ENCODE measurements at places on chromosomes 12 and 14.

- DNase-seq: no peak
Measured at GRCh38 chr14:91356181-91356763, 61.3 kb downstream of the CCDC88C start.

DNA sequence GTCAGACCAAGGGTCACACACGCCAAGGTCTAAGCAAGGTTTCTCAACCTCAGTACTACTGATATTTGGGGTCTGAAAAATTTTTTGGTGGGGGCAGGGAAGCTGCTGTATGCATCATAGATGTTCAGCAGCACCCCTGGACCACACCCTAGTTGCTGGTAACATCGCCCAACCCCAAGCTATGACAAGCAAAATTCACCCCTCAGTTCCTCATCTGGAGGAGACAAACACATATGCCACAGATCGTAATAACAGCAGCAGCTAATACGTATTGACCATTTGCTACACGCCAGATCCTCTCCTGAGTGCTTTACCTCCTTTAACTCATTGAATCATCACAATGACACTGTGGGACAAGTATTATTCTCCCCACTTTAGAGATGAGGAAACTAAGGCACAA is 46.4 kb downstream of the ACTN1 start:
- DNase-seq: no peak

DNA sequence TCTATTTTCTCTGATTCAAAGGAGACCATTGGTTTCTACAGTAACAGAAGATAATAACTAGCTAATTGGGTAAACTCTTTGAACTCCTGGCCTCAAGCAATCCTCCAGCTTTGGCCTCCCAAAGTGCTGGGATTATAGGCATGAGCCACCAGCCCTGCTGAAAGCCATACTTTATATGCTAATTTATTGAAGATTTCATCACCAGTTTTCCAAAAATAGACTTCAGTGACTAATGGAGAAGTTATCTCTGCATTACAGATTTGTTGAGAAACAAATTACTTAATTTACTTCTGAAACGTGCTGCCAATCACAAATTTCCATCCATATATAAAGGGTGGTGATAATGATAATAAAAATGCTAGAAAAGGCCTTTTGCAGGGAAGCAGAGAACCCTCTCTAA is 1758.1 kb upstream of the SEL1L start:
- DNase-seq: no peak

DNA sequence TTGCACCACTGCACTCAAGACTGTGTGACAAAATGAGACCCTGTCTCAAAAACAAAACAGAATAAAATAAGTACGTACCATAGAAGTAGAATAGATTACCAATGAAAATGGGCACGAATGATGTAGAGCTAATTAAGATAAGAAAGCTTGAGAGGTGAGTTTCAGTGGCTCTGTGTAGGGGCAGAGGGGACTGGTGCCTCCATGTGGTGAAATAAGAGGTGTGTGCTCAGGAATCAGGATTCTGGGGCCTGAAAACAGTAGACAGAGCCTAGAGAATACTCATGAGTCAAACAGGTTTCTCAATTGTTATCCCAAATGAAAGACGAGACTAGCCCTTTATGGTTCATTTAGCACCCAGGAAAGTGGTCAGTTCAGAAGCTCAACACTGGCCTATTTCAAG is 1145.1 kb downstream of the FLRT2 start:
- DNase-seq: no peak

DNA sequence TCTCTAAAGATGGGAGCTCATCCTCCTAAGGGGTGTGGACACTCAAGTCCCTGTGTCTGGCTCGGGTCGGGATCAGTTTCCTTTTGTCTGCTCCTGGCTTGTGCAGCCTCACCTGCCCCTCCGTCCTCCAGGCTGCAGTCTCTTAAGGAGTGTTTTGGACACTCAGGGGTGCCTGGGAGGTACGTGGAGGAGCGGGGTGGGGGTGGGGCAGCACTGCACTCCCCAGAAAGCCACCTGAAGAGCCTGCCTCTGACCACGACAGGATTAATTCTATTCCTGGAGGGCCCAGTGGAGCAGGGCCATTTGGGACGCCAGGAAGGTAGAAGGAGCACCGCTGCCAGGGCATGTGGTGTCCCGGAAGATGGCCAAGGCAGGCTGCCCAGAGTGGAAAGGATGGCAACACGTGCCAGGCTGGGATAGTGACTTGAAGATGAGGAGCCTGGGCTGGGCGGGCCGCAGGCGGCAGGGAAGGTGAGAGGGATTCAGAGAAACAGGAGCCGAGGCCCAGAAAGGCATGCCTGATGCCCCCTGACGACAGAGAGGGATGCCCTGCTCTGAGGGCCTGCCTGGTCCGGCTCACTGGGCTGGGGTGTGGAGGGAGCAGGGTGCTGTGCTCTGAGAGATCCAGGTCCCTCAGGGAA is 14.8 kb upstream of the LRTM2 start:
- no peak for DNase-seq

- DNase-seq: peak; percentile 15
Measured at GRCh38 chr14:69107407-69108003, 45.4 kb downstream of the DCAF5 start.

DNA sequence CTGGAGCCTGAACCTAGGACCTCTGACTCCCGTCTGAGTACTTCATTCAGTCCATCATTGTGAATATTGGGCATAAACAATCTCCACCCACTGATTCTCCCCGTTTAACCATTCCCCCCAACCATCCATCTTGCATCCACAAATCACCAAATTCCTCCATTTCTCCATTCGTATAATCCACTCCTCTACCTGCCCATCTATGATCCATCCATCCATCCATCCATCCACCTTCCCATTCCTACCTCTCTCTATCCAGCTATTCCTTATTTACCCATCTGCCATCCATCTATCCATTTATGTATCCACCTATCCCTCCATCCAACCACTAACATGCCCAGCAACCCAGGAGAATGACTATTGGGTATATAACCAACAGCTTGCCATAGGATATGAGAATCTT is 87.5 kb downstream of the CALM1 start:
- DNase-seq: no peak

DNA sequence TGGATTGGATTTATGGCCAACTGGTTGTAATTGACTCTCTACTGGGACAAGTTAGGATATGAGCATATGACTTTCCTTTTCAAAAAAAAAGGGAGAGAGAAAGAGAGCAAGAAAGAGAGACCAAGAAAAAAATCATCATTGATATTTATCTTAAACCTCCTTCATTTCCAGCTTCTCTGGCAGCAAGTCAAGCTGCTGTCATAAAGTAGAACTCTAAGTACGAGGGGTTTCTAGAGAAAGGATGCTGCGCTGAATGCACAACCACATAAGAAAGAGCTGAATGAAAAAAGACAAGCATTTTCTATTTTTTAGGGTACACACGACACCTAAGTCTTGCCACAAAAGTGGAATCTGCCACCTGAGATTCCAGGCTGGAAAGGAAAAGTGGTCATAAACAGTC is 182.6 kb downstream of the SLC25A21 start:
- DNase-seq: no peak

DNA sequence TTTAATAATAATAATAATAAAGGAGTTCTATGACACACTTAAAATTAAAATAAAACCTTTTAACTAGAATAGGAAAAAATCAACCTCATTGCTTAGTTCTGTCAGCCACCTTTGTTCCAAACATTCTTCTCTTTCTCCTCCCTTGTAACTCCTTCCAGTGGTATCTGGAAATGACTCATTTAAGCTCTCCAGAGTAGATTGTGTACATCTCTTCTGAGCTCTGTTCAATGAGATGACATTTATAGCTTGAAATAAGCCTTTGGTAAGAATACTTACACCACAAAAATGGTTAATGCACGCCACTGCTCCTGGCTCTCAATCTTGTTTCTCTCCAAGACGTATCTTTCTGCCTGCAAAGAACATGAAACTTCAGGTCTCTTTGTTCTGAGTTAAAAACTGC is 70.3 kb downstream of the STAB2 start:
- no peak for DNase-seq

GRCh38 chr12:52909331-52909730 is 4.5 kb upstream of the KRT8 start:
- DNase-seq: no peak

DNA sequence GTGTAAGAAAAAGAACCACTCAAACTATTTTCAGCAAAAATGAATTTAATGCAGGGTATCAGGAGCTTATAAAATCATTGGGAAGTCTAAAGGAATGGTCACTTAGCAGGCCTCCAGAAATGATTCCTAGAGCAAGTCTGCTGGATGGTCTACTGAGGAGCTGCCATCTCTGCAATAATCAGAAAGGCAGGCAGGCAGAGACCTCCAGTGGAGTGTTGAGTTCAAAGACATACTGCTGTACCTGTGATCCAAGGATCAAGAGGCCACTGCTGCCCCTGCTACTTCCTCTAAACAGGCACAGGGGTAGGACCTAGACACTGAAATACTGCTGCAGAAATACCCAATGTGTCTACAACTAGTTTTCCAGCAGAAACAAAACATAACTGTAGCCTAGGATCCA is 14.5 kb upstream of the KICS2 start:
- no peak for DNase-seq

DNA sequence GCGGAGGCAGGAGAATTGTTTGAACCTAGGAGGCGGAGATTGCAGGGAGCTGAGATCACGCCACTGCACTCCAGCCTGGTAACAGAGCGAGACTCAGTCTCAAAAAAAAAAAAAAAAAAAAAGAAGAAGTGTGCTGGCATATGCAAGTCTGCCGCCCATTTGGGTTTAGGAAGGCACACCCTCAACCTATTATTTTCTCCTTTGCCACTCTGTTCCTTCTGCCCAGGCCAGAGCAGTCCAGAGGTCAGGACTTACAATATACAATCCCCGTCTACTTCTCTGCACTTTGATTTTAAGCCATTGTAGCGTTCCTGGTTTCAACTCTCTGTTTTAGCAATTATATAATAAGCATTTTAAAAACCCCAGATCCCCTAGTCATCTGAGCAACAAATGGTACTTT is 39.8 kb downstream of the CATSPERB start:
- DNase-seq: no peak

DNA sequence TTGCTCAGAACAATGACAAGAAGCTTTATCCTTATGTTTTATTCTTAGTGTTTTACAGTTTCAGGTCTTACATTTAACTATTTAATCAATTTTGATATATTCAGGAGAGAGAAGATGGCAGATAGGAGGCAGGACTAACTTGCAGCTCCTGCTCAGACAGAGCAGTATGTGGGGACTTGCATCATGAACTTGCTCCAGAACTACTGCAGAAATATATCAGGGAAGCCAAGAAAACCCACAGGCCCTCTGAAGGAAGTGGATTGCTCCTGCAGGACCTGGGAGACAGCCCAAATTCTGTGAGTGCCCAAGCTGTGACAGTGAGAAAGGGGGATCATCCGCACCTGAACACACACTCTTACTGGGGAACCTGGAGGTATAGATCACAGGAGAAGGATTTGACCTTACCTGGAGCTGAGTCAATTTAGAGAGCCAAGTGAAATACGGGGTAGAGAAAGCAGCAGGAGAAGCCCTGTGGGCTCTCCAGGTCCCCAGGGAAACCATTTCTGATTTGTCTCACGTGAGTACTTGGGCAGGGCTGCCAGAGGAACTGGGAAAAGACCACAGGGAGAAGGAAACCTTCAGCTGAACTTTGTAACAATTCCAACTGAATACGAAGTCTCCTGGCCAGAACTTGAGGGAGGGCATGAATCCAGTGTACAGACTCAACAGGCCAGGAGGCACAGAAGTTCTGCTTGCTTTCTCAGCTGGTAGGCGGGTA is 28.9 kb upstream of the TSPAN8 start:
- no peak for DNase-seq

- DNase-seq: no peak
Measured at GRCh38 chr12:85392508-85392907, 112.5 kb downstream of the ALX1 start.

GRCh38 chr14:70822530-70823185 is 13.3 kb upstream of the MAP3K9 start:
- DNase-seq: no peak

- no peak for DNase-seq
Measured at GRCh38 chr12:1810201-1810930, 10.0 kb upstream of the LRTM2 start.

- DNase-seq: no peak
Measured at GRCh38 chr12:3152011-3152511, 74.9 kb downstream of the TSPAN9 start.

- DNase-seq: peak; percentile 25
Measured at GRCh38 chr12:125330645-125331341, 265.6 kb downstream of the AACS start.

DNA sequence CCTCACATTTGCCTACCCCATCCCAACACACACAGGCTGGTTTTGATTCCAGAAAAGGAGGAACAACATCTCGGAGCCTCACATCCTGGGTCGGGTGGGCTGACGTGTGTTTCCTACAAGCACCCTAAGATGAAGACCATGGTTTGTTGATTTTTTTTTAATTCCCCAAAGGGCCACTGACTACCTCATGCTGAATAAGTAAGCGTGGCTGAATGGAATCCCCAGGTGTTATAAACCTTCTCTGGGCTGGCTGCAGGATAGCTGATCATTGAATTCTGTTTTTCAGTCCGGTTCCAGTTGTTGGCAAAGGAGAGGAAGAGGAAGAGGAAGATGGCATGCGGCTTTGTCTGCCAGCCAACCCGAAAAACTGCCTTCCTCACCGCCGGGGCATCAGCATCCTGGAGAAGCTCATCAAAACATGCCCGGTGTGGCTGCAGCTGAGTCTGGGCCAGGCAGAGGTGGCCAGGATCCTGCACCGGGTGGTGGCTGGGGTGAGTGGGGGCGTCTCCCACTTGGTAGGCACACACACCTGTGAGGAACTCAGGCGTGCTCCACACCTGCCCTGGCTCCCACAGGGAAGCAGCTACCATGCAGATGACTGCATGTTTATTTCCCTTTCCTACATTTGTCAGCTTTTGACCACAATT is 42.0 kb downstream of the RIN3 start:
- no peak for DNase-seq

Measured in activated CD4-positive, alpha-beta T cell treated with anti-CD3 and anti-CD28 coated beads, Interleukin-2, amount 50 U/mL, for 1 hour (primary cell).